HFF-Myc (cell line): ENCODE measurements at places on chromosomes 2 and 18.
A peak's percentile ranks its signal among the peaks of the same experiment; 100 is the strongest.

- DNase-seq, result no peak
Measured at GRCh38 chr2:146868051-146868450, 976.8 kb upstream of the ACVR2A start.

GRCh38 chr2:120764991-120765677 is 29.5 kb downstream of the GLI2 start:
- DNase-seq, result no peak

- no peak for DNase-seq
Measured at GRCh38 chr2:222582928-222583327, 73.0 kb downstream of the FARSB start.

DNA sequence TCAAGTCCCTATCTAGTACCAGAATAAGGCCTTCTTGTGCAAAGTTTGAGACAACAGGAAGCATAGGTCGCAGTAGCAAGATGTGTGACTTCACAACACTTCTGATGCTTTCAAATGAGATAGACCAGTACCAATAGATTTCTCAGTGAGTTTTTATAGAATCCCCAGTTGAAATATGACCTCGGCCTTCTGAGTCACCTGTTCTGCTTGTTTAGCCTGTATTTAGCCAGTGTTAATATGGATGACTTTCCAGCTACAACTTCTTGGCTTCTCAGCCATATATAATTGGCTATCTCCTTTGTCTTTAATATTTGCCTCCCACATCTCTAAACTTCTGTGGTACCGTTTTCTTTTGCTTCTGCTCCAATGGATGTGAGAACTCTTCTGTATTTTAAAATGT is 113.8 kb downstream of the KYNU start:
- no peak for DNase-seq

GRCh38 chr2:222982010-222982908 is 69.7 kb upstream of the KCNE4 start:
- DNase-seq, result peak; percentile 40

- DNase-seq, result no peak
Measured at GRCh38 chr2:212249451-212249850, 289.2 kb downstream of the ERBB4 start.

DNA sequence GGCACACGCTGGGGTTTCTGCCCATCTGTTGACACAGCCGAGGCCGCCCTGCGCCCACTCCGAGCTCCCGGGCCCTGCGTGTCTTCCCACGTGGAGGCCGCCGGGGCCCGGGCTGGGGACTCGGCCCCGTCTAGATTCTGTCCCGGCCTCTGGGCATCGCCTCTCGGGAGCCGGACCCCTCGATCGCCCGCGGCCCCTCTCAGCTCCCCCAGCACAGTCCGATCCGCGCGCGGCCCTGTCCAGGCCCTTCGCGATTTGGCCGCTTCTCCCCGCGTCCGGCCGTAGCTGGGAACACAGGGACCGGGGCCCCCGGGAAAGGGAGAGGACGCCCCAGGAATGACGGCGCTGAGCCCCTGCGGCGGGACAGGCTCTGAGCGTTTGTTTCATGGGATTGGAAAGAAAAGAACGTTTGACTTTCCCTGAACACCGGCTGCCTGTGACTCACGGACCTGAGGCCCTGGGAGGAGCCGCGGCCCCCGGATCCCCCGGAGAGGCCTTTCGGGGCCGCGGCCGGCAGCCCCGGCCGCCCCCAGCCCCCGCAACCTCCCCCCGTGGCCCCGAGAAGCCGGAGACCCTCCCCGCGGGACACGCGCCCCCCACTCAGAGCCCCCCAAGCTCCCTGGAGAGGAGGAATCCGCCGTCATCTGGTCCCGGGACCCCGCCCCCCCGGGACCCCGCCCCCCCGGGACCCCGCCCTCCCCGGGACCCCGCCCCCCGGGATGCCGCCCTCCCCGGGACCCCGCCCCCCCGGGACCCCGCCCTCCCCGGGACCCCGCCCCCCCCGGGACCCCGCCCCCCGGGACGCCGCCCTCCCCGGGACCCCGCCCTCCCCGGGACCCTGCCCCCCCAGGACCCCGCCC is 62.7 kb upstream of the CTDP1 start:
- no peak for DNase-seq

- no peak for DNase-seq
Measured at GRCh38 chr18:76464281-76465259, 30.5 kb downstream of the ZNF516 start.

GRCh38 chr18:23936381-23936958 is 78.1 kb upstream of the TTC39C start:
- DNase-seq, result no peak

DNA sequence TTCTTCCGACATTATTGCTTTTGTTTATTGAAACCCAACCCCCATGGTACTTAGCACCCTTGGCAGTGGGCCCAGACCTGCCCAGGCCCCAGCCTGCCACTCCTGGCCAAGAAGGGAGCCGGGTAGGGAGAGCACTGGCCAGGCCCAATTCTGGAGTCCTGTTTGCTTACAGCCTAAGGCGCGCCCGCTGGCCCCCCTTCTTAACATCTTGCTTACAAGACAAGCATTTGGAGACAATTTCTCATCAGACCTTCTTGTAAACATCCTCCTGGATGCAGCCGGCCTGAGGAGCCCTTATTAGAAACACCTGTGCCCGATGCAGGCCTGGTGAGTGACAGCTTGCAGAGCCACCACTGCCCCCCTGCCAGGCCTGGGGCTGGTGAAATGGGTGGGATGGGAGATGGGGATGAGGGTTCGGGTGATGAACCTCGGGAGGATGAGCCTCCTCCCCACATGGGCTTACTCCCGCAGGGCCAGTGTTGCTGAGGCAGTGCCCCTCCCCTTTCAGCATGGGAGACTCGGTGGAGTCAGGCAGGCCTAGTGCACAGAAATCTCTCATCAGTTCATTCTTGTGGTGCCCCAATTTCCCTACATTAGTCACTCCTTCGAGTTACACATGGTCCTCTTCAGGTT is 217.5 kb downstream of the CYP26B1 start:
- DNase-seq, result peak; percentile 86

- no peak for DNase-seq
Measured at GRCh38 chr2:106065983-106066820, 127.9 kb downstream of the UXS1 start.

GRCh38 chr18:35050705-35051195 is 9.5 kb downstream of the MAPRE2 start:
- DNase-seq, result no peak

GRCh38 chr18:31671951-31672350 is 12.4 kb downstream of the B4GALT6 start:
- no peak for DNase-seq

- no peak for DNase-seq
Measured at GRCh38 chr18:42338683-42339082, 383.6 kb downstream of the PIK3C3 start.

DNA sequence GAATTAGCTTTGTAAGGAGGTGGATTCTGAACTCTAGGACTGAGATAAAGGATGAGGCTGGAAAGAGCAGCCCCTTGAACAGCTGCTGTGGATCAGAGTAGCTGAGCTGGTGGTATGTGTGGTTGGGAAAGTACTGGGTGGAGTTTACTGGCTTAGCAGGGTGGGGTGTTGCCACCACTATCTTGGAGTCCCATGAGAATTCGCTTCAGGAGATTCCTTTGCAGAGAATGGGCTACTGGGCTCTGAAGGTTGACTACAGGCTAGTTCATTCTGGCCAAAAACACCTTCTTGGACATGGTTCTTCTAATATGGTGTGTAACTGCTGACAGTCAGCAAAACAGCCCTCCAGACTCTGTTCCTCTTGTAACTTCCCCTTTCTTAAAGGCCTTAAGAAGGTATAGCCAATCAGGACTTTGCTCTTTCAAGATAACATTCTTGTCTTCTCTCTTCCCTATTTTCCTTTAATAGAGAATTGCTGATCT is 52.7 kb downstream of the TET3 start:
- DNase-seq, result no peak

- DNase-seq, result no peak
Measured at GRCh38 chr2:118388771-118389170, 300.5 kb downstream of the INSIG2 start.

DNA sequence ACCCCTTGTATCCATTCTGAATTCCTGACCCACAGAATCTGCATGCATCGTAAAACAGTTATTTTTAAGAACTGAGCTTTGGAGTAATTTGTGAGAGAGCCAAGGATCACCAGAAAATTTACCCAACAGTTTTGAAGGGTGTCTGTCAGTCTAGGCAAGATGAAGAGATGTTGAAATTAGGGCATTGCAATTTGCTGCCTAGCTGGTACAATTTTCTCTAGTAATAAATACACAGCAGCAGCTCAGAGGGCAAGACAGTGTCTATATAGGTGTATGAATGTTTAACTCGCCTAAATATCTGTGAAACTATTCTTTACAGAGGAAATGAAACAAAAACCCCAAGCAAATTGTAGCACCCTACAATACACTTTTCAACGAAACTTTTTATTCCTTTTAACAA is 377.8 kb upstream of the POU3F3 start:
- no peak for DNase-seq

DNA sequence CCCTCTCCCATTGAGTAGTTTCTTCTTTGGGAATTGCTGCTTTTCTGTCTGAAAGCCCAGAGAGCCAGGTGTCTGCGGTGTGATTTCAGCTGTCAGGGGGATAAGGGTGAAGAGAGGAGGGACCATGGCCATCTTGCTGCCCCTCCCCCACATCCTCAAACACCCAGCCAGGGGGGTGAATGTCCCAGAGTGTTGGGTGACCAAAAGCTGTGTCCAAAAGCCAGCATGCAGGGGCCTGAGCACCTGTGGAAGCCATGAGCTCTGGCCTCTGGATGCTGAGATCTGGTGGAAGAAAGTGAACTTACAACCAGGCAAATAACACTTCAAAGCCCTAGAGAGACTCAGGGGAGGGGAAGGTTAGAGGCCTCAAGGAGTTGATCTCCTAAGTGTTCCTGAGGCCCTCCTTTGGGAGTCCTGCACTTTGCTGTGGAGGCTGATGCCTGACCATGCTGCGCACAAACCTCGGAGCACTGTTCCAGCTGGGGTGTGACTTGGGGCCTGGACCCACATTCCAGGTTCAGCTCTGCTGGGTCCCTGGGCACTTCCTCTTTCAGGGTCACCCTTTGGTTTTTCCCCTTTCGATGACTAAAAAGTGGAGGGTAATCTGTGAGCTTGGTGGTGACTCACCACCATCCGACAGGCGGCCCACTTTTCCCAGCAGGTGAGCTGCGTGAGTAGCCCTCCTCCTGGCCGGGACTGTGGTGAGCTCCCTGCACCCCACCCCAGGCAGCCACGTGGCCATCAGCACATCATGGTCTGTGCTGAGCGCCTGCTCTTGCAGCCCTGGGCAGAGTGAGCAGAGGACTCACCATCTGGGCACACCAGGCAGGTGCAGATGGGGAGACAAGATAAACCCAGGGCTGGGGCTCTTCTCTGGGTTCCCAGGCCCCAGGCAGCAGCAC is 66.8 kb upstream of the FOSL2 start:
- DNase-seq, result no peak

GRCh38 chr2:54513363-54513715 is 57.2 kb downstream of the SPTBN1 start:
- DNase-seq, result no peak

GRCh38 chr2:59947917-59948541 is 605.4 kb downstream of the BCL11A start:
- DNase-seq, result no peak

- DNase-seq, result no peak
Measured at GRCh38 chr18:23380001-23380550, 73.0 kb upstream of the RIOK3 start.

- no peak for DNase-seq
Measured at GRCh38 chr2:238239543-238239862, 335 bp downstream of the HES6 start.

DNA sequence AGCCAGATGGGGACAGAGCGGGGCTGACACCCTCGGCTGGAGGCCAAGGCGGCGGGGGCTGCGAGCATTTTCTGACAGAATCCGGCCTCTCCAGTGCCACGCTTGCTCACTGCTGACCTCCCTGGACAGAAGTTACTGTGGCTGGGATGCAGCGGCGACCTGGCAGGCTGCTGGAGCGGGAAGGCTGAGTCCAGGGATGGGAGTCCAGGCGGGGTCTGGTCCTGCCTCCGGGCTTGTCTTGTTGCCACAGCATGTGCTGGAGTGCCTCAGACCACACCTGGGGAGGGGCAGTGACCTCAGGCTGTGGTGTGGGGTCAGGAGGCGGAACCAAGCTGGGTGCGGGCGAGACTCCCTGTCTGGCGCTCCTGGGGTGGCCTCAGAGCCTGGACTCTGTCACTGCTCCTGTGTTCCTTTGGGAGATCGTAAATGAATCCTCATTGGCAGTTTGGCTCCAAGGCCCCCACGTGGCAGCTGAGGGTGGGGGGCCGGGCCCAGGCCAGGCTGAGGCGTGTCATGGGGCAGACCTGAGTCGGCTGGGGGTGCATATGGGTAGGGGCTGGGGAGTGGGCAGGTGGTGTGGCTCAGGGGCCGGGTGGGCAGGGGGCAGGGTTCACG is 5.5 kb downstream of the BOK start:
- DNase-seq, result no peak

- no peak for DNase-seq
Measured at GRCh38 chr2:136049011-136049742, 63.8 kb upstream of the DARS1 start.

- DNase-seq, result no peak
Measured at GRCh38 chr2:19169134-19169768, 189.2 kb downstream of the OSR1 start.
